Urinary bladder (tissue), 4 donors: ENCODE measurements at places on chromosomes 1 and 21. TPM values are rescaled to one million over a fixed set of nuclear protein-coding genes. Genes with fewer than 3 reads are reported as not detected.

DNA sequence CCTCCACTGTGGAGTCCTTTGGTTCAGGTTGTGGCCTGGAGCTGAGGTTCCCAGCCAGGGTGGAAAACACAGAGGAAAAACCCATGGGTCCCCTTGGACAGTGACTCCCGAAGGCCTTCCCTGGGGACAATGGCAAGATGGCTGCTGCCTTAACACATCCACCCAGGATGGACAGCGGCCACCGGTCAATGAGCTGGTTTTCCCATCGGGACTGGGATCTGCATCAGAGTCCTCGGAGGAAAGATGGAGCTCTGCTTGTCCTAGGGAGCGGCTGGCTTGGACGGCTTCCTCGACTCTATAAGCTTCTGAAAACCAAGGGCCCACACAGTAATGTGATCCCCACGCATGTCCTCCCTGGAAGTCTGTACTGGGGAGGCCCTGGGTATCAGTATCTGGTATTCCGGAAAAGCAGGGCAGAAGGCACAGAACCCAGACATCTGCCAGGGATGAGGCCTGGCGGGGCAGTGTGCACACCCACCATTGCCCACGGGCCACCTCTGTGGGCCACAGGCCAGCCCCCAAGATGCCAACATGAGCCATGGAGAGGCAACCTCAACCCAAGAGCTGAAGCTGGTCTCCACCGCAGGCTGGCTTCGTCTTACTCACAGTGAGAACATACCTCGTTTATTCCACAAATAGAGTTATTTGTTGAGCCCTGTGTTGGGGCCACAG lies 94.7 kb upstream of the VAMP3 start:
- no peak for DNase-seq

DNA sequence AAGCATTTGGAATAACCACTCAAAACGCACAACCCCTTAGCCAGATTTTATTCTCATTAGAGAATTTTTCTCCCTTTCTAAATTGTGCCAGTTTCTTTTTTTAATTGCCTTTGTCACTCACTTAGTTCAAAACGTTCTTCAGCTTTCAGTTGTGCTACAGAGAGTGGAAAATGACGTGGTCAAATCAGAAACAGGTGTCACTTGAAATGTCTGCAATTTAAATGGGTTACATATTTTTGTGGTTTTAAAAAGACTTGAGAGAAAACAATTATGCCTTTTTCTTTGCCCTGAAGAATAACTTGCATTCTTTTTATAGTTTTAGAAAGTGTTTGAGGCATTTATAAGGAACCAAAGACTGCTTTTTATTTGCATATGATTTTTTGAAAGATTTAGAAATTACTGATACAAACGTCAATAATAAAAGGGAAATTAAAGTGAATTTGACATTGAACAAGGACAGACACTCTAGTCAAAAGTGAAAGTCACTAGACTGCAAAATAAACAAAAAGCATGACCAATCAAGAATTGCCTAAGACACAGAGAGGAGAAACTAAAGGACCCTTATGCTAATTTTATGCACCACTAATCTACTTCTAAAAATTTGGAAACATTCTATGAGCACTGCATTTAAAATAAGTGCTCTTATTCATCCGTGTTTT lies 191.0 kb downstream of the TPR start:
- DNase-seq, result no peak

DNA sequence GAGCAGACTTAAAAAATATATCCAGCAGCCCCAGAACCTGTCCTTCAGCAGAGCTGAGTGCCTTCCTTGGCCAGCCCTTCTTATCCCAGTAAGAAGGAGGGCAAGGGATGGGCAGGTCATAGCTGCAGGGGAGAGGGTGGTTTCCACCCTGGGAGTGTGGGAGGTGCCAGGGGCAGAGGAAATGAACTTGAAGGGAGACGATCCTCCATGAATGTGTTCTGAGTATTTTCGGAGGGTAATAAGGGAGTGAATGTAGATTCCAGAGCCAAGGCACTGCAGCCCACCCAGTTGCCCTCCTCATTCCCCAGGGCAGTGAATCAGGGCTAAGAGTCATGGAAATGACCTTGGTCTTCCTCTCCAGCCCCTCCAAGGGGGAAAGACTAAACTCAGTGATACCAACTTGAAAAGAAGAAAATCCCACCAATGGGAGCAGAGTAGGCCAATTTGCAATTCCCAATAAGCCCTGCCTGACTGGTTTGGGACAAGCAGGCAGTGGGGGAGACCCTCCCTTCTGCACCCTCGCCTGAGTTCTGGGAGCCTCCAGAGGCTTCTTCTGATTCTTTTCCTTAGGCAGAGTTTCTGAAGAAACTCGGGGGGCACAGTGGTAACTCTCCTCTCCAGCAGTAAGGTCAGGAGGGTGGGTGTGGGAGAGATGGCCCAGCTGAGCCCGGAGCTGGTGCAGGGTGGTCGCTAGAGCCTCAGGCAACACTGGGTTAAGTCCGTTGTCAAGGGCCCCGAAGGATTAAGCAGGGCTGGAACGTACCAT lies 4.2 kb downstream of the MYOG start:
- no peak for DNase-seq

Gene TMIGD3
- 5.0 TPM for polyA plus RNA-seq

DNA sequence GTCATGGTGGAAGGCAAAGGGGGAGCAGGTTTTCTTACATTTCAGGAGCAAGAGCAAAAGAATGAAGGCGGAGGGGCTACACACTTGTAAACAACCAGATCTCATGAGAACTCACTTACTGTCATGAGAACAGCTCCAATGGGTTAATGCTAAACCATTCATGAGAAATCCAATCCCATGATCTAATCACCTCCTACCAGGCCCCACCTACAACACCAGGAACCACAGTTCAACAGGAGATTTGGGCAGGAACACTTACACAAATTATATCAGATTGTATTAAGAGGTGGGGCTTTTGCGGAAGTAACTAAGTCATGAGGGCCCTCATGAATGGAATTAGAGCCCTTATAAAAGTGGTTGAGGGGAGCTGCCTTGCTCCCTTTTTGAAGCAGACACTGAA lies 48.9 kb upstream of the SAMSN1 start:
- no peak for DNase-seq

GRCh38 chr1:159972443-159973205 lies 18.6 kb upstream of the SLAMF9 start:
- DNase-seq, result no peak

- no peak for DNase-seq
Measured at GRCh38 chr1:185157599-185158412, 839 bp downstream of the SWT1 start.

DNA sequence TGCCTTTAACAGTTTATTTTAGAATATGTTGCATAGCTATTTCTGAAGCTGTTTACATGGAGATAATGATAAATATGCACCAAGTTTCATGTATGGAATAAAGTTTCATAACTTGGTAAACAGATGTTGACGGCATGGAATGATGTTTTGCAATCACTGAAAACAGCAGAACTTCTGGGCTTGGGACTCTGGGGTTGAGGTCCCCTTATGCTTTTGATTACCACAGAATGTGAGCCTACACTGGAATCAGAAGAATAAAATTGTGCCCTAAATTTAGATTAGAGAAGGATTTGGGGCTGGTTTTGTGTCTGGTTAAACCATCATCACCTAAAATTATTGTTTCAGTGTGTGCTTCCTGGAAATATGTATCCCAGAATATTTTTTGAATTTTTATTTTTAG lies 11.1 kb downstream of the KRTAP24-1 start:
- DNase-seq, result no peak

GRCh38 chr1:231719485-231720183 lies 93.0 kb downstream of the DISC1 start:
- DNase-seq, result no peak

GRCh38 chr1:81114191-81114590 lies 686.5 kb upstream of the ADGRL2 start:
- no peak for DNase-seq

DNA sequence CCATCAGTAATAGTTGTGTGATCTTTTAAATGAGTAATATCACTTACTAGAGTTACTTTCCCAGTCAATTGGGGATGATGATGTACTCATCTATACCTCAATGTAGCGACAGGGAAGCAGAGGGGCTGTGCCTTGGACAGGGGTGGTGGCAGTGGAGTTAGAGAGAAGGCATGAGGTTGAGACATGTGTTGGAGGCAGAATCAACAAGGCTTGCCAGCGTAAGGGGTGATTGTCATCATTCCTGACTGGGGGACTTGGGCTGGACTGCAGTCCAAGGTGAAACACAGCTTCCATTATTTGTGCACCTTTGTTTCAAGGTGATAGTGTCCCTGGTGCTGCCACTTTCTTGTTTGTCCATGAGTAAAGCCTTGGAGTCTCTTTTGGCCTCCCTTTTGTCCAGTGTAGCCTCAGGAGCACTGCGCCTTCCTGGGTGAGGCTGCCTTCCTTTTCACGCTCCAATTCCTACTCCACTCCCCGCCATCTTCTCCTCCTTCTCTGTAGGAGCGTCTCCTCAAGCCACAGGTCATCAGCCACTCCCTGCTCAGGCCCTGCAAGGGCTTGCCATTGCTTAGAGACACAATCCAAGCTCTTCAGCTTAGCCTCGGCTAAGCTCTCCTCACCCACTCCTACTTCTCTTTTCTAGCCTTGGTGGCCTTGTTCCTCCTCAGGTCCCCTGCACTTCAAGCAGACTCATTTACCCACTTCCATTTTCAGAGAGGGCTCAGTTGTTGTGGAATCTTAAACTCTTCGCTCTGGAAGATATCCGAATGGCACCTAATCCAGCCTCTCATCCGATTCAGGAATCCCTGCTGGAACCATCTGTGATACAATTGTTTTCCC lies 77.6 kb upstream of the CD34 start:
- DNase-seq, result no peak

DNA sequence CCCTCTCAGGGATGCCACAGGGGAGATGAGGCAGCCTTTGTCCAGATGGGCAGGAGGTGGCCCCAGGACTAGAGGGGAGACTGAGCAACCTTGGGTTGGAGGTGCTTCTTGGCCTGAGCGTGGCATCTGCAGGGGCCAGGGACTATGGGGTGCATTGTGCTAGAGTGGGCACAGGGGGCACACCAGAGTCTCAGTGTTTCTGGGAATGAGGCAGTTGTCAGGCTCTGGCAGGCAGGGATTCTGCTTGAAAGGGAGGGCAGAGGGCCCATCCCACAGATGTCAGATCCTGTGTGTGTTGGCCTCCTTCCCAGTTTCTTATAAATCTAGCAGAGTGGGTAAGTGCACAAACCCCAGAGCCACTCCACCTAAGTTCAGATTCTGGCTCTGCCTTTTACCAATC lies 13.7 kb downstream of the LGR6 start:
- DNase-seq, result no peak

DNA sequence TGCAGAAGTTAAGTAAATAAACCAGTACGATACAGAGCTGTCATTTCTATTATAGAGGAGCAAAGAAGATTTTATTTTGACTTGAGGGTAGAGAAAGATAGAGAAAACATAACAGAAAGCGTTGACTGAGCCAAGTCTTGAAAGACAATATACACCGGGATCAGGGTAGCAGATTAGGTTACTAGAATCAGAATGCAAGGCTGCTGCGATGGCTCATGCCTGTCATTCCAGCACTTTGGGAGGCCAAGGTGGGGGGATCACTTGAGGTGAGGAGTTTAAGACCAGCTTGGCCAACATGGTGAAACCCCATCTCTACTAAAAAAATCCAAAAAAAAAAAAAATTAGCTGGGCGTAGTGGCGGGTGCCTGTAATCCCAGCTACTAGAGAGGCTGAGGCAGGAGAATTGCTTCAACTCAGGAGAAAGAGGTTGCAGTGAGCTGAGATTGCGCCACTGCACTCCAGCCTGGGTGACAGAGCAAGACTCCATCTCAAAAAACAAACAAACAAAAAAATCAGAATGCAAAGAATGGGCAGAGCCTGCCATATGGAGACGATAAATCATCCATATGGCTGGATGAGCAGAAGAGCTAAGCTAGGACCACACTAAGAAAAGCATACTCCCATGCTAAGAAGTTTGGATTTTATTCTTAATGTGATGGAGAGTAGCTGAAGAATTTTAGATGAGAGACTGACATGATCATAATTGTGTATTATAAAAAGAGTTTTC lies 9.9 kb upstream of the ABCD3 start:
- no peak for DNase-seq
